ENCODE measurements at places on chromosomes 2 and 18. TPM values are rescaled to one million over a fixed set of nuclear protein-coding genes. Genes with fewer than 3 reads are reported as not detected.

- DNase-seq = no peak
- no peaks in the 10 kb centered on the region for H3K36me3 ChIP-seq
- no peak overlapping the region for H3K27ac ChIP-seq
- H3K4me3 ChIP-seq = no peak overlapping the region
Measured at GRCh38 chr2:210919128-210919527, 362.7 kb downstream of the CPS1 start.

- H3K4me3 ChIP-seq = no peak overlapping the region
- H3K36me3 ChIP-seq = no peaks in the 10 kb centered on the region
- H3K4me1 ChIP-seq = no peaks in the 10 kb centered on the region
- no peaks in the 10 kb centered on the region for H3K27me3 ChIP-seq
- no peak overlapping the region for H3K27ac ChIP-seq
- no peak for DNase-seq
Measured at GRCh38 chr2:41791523-41791922, 256.3 kb upstream of the PKDCC start.

TRPM8 gene
- not detected for polyA plus RNA-seq

TBR1 gene
- polyA plus RNA-seq = not detected

- no peaks in the 10 kb centered on the region for H3K27me3 ChIP-seq
- H3K27ac ChIP-seq = no peak overlapping the region
- no peaks in the 10 kb centered on the region for H3K36me3 ChIP-seq
- DNase-seq = no peak
Measured at GRCh38 chr18:48863432-48864065, 87.2 kb downstream of the SMAD7 start.

IL36A gene
- polyA plus RNA-seq = not detected

DNA sequence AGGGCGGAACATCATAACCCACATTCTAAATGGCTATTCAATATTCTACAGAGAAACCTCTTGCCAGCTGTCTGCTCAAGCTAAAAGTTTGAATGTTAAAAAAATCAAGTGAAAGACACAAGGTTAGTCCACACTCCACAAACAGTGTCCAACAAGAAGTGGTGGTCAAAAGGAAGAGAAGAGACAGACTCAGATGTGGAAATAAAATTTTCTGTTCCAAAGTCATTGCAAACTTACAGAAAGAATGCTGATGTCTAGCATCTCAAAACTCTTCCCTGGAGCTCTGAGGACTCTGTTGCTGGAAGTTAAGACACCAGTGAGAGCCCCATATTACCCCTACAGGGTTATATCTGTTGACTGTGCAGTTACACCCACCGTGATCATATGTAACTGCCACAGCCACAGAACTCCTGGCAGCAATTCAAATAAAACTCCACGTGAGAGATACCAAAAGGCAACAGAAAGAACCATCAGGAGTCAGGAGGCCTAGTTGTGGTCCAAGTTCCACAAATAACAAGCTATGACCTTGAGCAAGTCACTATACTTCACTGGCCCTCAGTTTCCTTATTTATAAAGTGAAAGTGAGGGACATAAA, 60.9 kb downstream of the AAK1 start:
- no peak overlapping the region for H3K4me3 ChIP-seq
- peaks cover 23% of the 10 kb centered on the region for H3K4me1 ChIP-seq
- H3K27me3 ChIP-seq = no peaks in the 10 kb centered on the region
- H3K27ac ChIP-seq = no peak overlapping the region

DNA sequence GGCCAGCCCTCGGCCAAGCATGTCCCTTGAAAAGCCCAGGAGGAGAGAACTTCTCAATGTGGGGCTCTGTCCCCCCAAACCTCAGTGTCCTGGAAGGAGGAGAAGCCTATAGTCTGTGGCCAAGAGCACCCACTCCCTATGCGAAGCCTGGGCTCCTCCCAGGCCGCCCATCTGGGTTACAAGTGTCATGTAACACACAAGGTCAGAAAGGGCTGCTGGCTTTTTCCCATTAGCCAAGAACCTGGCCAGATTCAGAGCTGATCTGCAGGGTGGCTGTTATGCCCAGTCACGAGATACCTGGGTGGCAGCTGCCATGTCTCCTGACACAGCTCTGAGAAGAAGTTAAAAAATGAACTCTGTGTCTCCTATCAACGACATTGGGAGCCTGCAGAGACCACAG, 170.7 kb downstream of the TNS1 start:
- H3K27me3 ChIP-seq = no peaks in the 10 kb centered on the region
- no peaks in the 10 kb centered on the region for H3K4me1 ChIP-seq
- DNase-seq = no peak

DNA sequence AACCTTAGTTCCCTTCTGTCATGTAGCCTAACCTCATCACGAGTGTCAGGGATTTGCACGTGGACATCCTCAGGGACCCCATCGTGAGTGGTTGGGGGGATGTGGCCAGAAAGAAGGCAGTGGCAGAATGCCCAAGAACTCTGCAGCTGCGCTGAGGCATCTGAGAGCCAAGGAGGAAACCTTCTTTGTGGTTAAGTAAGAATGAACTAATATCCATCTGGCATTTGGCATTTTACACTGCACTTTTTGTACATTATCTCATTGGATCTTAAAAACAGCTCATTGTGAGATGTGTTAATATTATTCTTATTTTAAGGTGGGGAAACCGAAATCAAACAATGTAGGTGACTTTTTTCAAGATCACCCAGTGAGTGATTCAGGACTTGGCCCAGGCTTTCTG, 32.6 kb upstream of the APCDD1 start:
- H3K4me3 ChIP-seq = no peak overlapping the region
- H3K36me3 ChIP-seq = no peaks in the 10 kb centered on the region
- peaks cover 5% of the 10 kb centered on the region for H3K4me1 ChIP-seq
- no peak overlapping the region for H3K27ac ChIP-seq
- no peaks in the 10 kb centered on the region for H3K27me3 ChIP-seq

GRCh38 chr18:75422341-75422910, 5.1 kb downstream of the SMIM21 start:
- H3K4me3 ChIP-seq = no peak overlapping the region
- DNase-seq = no peak
- no peak overlapping the region for H3K27ac ChIP-seq
- H3K4me1 ChIP-seq = no peaks in the 10 kb centered on the region
- no peaks in the 10 kb centered on the region for H3K36me3 ChIP-seq
- H3K27me3 ChIP-seq = no peaks in the 10 kb centered on the region

GRCh38 chr2:100407073-100407472, 10.4 kb downstream of the CHST10 start:
- H3K27me3 ChIP-seq = no peaks in the 10 kb centered on the region
- H3K4me3 ChIP-seq = no peak overlapping the region
- no peaks in the 10 kb centered on the region for H3K4me1 ChIP-seq
- no peak overlapping the region for H3K27ac ChIP-seq
- no peak for DNase-seq

- no peaks in the 10 kb centered on the region for H3K4me1 ChIP-seq
- no peak for DNase-seq
- H3K36me3 ChIP-seq = no peaks in the 10 kb centered on the region
- H3K27ac ChIP-seq = no peak overlapping the region
- no peaks in the 10 kb centered on the region for H3K27me3 ChIP-seq
Measured at GRCh38 chr18:58429442-58429841, 199.4 kb downstream of the ALPK2 start.

CSRNP3 gene
- polyA plus RNA-seq = 0.96 TPM

DNA sequence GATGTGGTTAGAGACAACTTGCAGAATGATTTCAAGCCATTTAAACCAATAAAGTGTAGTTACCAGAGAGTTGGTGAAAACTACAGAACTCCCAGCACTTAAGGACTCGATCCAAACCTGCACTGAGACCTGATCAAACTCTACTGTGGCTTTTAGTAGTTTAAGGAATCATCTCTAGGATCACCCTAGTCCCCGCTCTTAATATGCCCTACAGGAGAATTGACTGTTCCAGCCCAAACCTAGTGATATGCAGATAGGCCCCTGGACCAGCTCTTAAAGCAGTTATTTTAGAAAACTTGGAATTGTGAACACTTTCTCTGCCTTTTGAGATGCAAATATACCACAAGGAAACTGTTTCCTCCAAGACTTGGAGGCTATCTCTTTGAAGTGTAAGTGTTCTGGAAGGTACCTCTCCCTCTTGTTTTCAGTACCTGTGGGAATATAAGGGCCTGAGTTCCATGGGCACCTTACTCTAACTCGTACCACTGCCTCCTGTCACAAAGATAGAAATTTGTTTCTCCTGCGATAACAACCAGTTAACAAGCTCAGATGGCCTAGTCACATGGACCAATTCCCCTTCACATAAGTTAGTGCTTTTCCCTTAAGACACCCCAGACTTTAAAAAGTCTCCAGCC, 1367.2 kb upstream of the SLC39A10 start:
- no peaks in the 10 kb centered on the region for H3K36me3 ChIP-seq
- H3K27me3 ChIP-seq = no peaks in the 10 kb centered on the region
- no peak overlapping the region for H3K27ac ChIP-seq
- no peak overlapping the region for H3K4me3 ChIP-seq

DNA sequence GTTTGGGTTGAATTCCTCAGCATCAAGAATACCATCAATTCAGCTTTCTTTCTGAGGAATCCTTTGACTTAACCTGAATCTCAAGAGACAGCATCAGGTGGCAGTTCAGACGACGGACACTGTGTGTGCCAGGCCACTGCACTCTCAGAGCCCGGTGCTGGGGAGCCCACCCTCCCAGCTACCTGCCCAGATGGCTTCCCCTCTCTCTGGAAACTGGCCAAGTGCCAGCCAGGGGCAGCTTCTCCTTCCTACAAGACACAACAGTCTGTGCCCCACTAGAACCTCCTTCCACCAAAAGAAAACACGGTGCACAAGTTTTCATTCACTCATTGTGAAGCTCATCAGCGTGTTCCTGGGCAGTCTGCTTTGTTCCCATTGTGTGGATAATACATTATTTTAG, 28.5 kb downstream of the MAL start:
- H3K4me3 ChIP-seq = no peak overlapping the region
- peaks cover 16% of the 10 kb centered on the region for H3K27me3 ChIP-seq
- no peak overlapping the region for H3K27ac ChIP-seq

GRCh38 chr18:59853380-59853779, 46.4 kb upstream of the PMAIP1 start:
- no peaks in the 10 kb centered on the region for H3K27me3 ChIP-seq
- DNase-seq = no peak
- H3K4me1 ChIP-seq = no peaks in the 10 kb centered on the region
- H3K4me3 ChIP-seq = no peak overlapping the region
- no peak overlapping the region for H3K27ac ChIP-seq

- no peaks in the 10 kb centered on the region for H3K27me3 ChIP-seq
- H3K4me3 ChIP-seq = no peak overlapping the region
Measured at GRCh38 chr2:70070542-70071268, 16.6 kb upstream of the PCBP1 start.

DNA sequence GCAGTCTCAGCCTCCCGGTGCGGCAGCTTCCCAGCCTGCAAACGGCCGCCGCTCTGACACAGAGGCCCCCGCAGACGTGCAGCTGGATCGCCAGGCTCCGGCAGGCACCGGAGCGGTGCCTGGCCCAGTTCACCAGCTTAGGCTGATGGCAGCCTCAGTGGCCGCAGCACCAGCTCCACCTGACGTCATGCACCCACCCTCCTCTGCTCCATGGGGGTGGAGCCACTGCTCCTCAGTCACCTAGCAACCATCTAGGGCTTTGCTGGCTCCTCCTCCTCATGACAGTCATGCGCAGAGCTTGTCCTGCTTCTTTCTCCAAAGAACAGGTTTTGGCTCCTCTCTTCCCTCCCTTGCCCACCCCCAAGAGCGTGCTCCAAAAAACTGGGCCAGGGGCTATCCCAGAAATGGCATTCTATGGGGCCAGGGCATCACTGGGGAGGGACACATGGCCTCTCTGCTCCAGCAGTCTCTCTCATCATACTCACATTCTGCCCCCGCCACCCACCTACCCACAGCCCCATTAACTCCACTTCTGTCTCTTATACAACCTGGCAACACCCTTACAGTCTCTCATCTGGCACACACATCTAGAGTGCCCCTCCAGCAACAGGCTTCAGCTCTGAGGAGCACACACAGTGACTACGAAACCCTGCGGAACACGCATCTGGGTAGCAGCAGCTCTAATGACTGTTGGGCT, 5.5 kb downstream of the DCTN1 start:
- H3K27ac ChIP-seq = peak overlapping the region; percentile 62
- peak overlapping the region; percentile 36 for H3K4me3 ChIP-seq
- peaks cover 43% of the 10 kb centered on the region for H3K36me3 ChIP-seq
- peak; percentile 92 for DNase-seq
- H3K4me1 ChIP-seq = peaks cover 39% of the 10 kb centered on the region

GRCh38 chr2:23622466-23622865, 237.5 kb downstream of the KLHL29 start:
- peak; percentile 45 for DNase-seq
- peaks cover 54% of the 10 kb centered on the region for H3K4me1 ChIP-seq
- no peaks in the 10 kb centered on the region for H3K36me3 ChIP-seq

DNA sequence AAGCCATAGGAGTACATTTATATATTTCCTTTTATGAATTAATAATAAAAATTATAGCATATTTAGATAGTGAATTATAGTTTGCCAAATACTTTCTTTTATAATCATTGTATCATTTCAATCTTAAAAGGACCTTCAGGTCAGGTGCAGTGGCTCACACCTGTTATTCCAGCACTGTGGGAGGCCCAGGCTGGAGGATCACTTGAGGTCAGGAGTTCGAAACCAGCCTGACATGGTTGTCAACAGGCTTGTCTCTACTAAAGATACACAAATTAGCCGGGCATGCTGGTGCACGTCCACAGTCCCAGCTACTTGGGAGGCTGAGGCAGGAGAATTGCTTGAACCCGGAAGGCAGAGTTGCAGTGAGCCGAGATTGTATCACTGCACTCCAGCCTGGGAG, 19.7 kb downstream of the APOB start:
- no peaks in the 10 kb centered on the region for H3K4me1 ChIP-seq
- no peak overlapping the region for H3K27ac ChIP-seq
- no peaks in the 10 kb centered on the region for H3K36me3 ChIP-seq
- H3K4me3 ChIP-seq = no peak overlapping the region
- H3K27me3 ChIP-seq = no peaks in the 10 kb centered on the region
- DNase-seq = no peak

CARF gene
- polyA plus RNA-seq = 2.4 TPM

SH2D6 gene
- polyA plus RNA-seq = 2.8 TPM

DAPL1 gene
- polyA plus RNA-seq = not detected

IER3IP1 gene
- 14.3 TPM for polyA plus RNA-seq

DNA sequence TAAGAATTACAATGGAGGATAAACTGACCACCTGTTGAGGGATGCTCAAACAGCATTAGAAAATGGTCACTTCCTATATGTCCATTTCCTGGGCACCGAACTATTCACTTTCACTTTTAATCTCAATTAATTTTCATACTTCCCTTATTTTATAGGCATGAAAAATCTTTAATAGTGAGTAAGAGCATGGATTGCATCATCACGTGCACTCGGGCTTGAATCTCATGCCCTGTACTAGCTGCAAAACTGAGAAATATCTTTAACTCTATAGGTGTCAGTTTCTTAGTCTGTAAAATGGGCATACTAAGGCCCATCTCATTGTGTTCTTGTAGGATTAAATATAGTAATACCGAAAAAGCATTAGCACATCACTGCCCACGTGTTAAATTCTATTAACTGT, 183.9 kb upstream of the FIGN start:
- H3K27me3 ChIP-seq = no peaks in the 10 kb centered on the region
- H3K27ac ChIP-seq = no peak overlapping the region
- no peaks in the 10 kb centered on the region for H3K36me3 ChIP-seq
- H3K4me3 ChIP-seq = no peak overlapping the region
- no peak for DNase-seq

DNA sequence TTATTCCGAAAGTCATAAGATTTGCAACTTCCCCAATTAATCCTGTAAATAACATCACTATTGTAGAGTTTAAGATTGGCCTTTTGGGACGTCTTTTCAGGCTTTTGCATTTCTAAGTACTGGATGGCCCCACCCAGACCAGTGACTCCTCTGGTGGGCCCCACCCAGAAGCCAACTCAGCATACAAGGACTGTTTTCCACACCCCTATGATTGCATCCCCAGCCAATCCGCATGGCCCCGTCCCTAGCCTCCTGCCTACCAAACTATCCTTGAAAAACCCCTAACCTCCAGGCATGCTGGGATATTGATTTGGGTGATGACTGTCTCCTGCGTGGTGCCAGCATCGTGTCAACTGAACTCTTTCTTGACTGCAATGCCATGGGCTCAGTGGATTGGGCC, 24.5 kb upstream of the TGIF1 start:
- H3K36me3 ChIP-seq = no peaks in the 10 kb centered on the region
- no peak overlapping the region for H3K27ac ChIP-seq
- no peak overlapping the region for H3K4me3 ChIP-seq
